ENCODE measurements at places on chromosomes 1 and 21. TPM values are rescaled to one million over a fixed set of nuclear protein-coding genes. Genes with fewer than 3 reads are reported as not detected.
A peak's percentile ranks its signal among the peaks of the same experiment; 100 is the strongest.

GRCh38 chr1:155706139-155706538 is 17.2 kb downstream of the DAP3 start:
- no peak overlapping the region for H3K4me3 ChIP-seq
- no peaks in the 10 kb centered on the region for H3K36me3 ChIP-seq
- no peak overlapping the region for H3K27ac ChIP-seq
- no peaks in the 10 kb centered on the region for H3K27me3 ChIP-seq
- no peaks in the 10 kb centered on the region for H3K4me1 ChIP-seq

DNA sequence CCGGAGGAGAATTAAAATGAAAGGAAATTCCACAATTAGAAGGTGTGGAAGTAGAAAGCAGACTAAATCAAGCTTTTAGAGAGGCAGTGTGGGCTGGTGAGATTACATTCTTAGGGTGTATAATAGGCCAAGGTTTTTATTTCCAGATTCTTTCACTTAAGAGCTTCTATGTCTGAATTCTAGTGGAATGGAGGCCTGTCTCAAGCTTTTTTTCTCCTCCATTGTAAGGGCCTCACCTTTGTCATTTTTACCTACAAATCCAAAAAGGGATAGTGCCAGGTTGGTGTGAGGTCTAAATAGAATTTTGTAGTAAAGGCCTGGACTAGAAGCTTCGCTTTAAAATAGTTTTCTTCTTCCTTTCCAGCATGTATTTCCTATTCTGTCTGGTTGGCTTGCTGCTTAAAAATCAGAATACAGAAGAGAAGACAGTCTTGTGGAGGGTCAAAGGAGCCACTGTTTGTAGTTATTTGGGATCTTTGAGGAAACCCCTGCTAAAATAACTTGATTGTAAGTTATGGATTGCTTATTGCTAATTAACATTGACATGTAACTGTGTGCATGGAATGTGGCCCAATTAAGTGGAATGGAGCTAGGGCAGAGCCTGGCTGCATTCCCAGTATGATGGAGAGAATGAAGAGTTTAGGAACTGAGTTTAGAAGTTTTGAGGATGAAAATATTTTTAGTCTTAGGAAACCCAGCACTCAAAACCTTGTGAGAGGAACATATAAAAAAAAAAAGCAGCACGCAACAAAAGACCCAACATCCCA is 162.5 kb upstream of the B3GALT2 start:
- no peak overlapping the region for H3K27ac ChIP-seq
- no peaks in the 10 kb centered on the region for H3K27me3 ChIP-seq

DNA sequence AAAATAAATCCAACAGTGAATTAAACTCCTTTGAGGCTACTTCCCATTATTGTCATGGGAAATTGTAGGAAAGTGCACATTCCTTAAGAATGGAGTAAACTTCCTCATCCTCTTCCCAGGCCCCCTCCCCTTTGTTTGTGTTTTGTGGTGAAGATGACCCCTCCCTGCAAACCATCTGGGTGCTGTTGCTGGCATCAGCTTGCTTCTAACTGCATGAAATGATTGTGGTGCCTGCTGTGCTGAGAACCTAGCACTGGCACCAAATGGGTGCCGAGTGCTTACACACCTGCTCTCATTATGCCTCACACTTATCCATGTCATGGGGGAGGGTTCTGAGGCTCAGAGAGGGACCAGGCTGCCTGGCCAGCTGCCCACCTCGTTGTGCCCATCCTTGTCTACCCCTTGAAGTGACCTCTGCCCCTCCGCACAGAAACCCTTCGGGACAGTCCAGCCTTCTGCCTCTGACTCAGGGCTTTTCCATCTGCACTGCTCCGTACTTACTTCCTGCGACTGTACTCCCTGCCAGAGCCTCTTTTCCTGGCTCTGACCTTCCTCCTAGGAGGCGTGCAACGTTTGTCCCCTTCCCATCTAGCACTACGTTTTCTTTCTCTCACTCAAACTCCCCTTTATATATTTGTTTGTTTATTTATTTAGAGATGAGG is 30.6 kb downstream of the CAPN2 start:
- H3K27me3 ChIP-seq, result no peaks in the 10 kb centered on the region
- no peak overlapping the region for H3K4me3 ChIP-seq
- H3K27ac ChIP-seq, result no peak overlapping the region
- no peak for DNase-seq

DNA sequence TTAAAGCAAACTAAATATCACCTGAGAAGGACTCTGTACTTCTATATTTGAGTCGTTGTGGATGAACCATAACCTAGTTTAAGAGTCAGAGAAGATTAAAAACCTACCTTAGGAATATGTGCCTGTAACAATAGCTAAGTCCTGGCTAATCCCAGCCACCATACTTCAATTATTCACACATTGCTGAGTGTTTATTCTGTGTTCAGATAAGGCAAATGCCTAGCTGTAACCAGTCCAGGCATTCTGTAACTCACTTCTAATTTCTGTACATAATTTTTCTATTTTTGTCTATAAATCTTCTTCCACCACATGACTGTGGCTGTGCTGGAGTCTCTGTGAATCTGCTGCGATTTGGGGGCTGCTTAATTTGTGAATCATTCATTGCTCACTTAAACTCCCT is 441.9 kb upstream of the ADAMTS5 start:
- H3K4me1 ChIP-seq, result peaks cover 2% of the 10 kb centered on the region
- no peaks in the 10 kb centered on the region for H3K27me3 ChIP-seq
- DNase-seq, result no peak
- H3K4me3 ChIP-seq, result no peak overlapping the region
- H3K36me3 ChIP-seq, result no peaks in the 10 kb centered on the region

GRCh38 chr1:30907481-30908315 is 860 bp downstream of the SDC3 start:
- H3K27me3 ChIP-seq, result no peaks in the 10 kb centered on the region
- H3K27ac ChIP-seq, result no peak overlapping the region
- H3K36me3 ChIP-seq, result no peaks in the 10 kb centered on the region
- peaks cover 7% of the 10 kb centered on the region for H3K4me1 ChIP-seq
- H3K4me3 ChIP-seq, result peak overlapping the region; percentile 47
- no peak for DNase-seq

DNA sequence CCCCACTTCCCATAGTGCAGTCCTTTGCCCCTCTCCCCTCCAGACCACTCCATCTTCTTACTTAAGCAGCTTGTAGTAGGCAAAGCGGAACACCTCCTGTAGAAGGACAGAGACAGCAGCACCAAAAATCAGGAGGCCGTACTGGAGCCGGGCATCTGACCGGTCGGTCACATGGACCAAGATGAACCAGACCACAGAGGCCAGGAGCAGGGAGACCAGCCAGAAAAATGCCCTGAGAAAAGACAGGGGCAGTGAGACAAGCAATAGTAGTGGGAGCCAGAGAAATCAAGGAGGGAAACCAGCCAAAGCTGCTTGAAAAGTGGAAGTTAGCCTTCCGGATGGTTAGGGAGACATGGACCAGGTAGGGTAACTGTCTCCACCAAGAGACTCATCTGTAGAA is 920 bp downstream of the APH1A start:
- peak overlapping the region; percentile 74 for H3K27ac ChIP-seq
- H3K4me1 ChIP-seq, result peaks cover 8% of the 10 kb centered on the region
- H3K27me3 ChIP-seq, result no peaks in the 10 kb centered on the region
- peak overlapping the region; percentile 91 for H3K4me3 ChIP-seq

GRCh38 chr1:45512641-45513054 is 9.0 kb downstream of the PRDX1 start:
- peaks cover 6% of the 10 kb centered on the region for H3K4me1 ChIP-seq
- no peak overlapping the region for H3K27ac ChIP-seq
- no peaks in the 10 kb centered on the region for H3K27me3 ChIP-seq
- H3K4me3 ChIP-seq, result no peak overlapping the region

- no peaks in the 10 kb centered on the region for H3K36me3 ChIP-seq
- no peaks in the 10 kb centered on the region for H3K27me3 ChIP-seq
- DNase-seq, result peak; percentile 42
- no peak overlapping the region for H3K4me3 ChIP-seq
- no peak overlapping the region for H3K27ac ChIP-seq
Observed at GRCh38 chr21:31658053-31658452, 1.4 kb upstream of the SOD1 start.

DNA sequence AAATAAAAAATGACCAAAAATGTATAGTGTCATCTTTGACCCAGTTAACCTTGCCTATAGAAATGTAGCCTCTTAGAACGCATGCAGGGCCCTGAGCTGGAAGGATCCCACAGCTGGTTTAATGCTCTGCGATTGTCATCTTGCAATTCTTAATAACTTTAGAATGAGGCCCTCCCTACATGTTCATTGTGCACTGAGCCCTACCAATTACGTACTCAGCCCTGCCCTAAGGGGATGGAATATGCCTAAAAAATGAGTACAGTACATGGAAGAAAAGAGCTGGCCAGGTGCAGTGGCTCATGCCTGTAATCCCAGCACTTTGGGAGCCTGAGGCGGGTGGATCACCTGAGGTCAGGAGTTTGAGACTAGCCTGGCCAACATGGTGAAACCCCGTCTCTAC is 57.8 kb upstream of the BCAR3 start:
- H3K27me3 ChIP-seq, result no peaks in the 10 kb centered on the region
- H3K36me3 ChIP-seq, result no peaks in the 10 kb centered on the region
- no peak for DNase-seq
- H3K4me1 ChIP-seq, result peaks cover 3% of the 10 kb centered on the region
- H3K27ac ChIP-seq, result no peak overlapping the region
- no peak overlapping the region for H3K4me3 ChIP-seq

DNA sequence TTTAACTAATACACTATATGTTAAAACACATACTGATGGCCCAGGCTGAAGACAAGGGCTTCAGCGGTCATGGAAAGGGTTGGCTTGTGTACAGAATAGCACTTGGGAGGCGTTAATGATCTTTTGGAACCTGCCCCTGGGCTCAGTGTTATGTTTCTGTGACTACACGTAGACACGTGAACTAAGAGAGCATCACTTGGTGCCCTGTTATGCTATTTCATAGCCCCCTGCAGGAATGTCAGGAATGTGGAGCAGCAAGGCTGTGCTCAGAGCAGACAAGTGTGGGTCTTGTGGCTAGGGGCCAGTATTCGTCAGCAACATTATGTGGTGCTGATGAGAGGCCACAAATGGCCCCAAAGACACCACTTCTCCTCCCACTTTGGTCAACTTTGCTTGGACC is 132.4 kb downstream of the MAP3K21 start:
- H3K4me3 ChIP-seq, result no peak overlapping the region
- no peak for DNase-seq

DNA sequence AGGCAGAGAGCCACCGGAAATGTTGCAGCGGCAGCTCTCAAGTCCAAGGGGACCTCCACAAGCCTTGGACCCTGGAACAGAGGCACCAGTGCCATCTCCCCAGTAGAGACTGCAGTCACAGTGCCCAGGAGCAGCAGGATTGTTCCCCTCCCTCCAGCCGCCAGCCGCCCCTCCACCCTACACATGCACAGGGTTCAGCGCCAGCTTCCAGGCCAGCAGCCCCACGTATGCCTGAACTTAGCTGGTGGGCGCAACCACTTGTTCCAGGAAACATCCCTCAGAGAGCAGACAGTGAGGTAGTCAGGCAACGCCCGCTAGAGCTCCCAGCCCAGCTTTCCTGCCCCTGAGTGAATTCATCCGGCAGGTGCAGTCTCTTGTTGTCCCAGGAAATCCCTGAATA is 1098.1 kb upstream of the NCAM2 start:
- DNase-seq, result no peak
- H3K36me3 ChIP-seq, result no peaks in the 10 kb centered on the region
- no peak overlapping the region for H3K4me3 ChIP-seq
- H3K4me1 ChIP-seq, result no peaks in the 10 kb centered on the region

DNA sequence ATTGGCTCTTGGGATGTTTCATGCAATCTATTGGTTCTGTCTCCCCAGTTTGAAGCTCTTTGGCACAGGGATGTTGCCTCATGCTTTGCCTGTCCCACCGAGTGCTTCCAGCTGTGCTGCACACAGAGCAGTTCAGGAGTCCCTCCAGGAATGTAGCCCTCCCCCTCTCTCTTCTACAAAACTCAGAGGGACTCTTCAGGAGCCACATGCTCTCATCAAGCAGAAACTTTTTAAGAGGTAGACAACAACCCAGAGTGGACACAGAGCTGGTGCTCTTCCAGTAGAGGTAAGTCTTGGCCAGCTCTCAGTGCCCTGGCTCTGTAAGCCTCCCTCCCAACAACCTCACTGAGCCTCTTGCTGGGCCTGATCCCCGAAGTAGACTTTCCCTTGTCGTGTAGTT is 11.6 kb upstream of the ZNF697 start:
- H3K4me1 ChIP-seq, result peaks cover 6% of the 10 kb centered on the region
- H3K4me3 ChIP-seq, result no peak overlapping the region
- no peak overlapping the region for H3K27ac ChIP-seq
- H3K27me3 ChIP-seq, result no peaks in the 10 kb centered on the region

DNA sequence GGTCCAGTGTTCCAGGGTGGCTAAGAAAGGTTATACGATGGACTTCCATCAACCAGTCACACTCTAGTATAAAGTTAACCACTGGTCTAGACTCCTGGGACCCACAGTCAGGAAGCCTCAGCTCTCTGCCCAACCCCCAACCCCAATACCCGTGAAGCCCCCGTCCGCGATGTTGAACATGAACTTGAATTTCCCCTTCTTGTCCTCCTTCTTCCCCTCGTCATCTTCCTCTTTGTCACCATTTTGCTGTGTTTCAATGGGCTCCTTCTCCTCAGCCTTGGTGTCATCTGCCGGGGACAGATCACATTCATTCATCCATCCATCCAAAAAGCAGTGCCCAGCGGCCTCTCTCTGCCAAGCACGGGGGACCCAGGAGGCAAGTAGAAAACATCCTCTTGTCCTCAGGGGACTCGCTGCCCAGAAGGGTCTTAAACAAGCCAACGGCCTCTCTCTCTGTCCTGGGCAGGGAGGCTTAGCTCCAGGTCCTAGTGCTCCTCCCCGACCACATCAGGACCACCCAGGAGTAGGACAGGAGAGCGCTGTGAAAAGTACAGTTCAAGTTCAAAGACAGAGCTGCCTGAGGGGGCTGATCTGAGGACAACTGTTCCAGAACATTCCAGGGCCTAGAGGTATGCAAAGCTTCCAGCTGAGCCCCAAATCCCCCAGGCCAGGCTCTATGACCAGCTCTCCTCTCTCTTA is 66.5 kb downstream of the KCNAB2 start:
- no peak overlapping the region for H3K4me3 ChIP-seq
- no peaks in the 10 kb centered on the region for H3K36me3 ChIP-seq
- DNase-seq, result no peak
- H3K27ac ChIP-seq, result no peak overlapping the region

- H3K4me3 ChIP-seq, result no peak overlapping the region
- H3K36me3 ChIP-seq, result no peaks in the 10 kb centered on the region
- peaks cover 8% of the 10 kb centered on the region for H3K4me1 ChIP-seq
- DNase-seq, result no peak
- H3K27ac ChIP-seq, result no peak overlapping the region
Observed at GRCh38 chr21:38439957-38440356, 58.3 kb downstream of the ERG start.

The OVAAL gene
- total RNA-seq, result not detected

The CRABP2 gene
- 5.5 TPM for total RNA-seq

The SMIM11 gene
- 14.7 TPM for total RNA-seq

The ADGRL4 gene
- 6.1 TPM for total RNA-seq

The KRTAP12-2 gene
- not detected for total RNA-seq
